ENCODE measurements at places on chromosomes 12 and 14. TPM values are rescaled to one million over a fixed set of nuclear protein-coding genes. Genes with fewer than 3 reads are reported as not detected.

GRCh38 chr12:119115296-119115905, 63.3 kb upstream of the HSPB8 start:
- no peaks in the 10 kb centered on the region for H3K4me1 ChIP-seq
- peaks cover 2% of the 10 kb centered on the region for H3K36me3 ChIP-seq
- peak; percentile 33 for DNase-seq
- no peak overlapping the region for H3K27ac ChIP-seq
- peaks cover 4% of the 10 kb centered on the region for H3K27me3 ChIP-seq

GRCh38 chr12:90090929-90091651, 382.5 kb upstream of the ATP2B1 start:
- H3K36me3 ChIP-seq: no peaks in the 10 kb centered on the region
- H3K27ac ChIP-seq: peak overlapping the region; percentile 2
- no peak overlapping the region for H3K4me3 ChIP-seq
- DNase-seq: peak; percentile 22
- H3K4me1 ChIP-seq: peaks cover 16% of the 10 kb centered on the region

- no peaks in the 10 kb centered on the region for H3K36me3 ChIP-seq
- no peaks in the 10 kb centered on the region for H3K4me1 ChIP-seq
- H3K27ac ChIP-seq: no peak overlapping the region
These were observed 35.2 kb downstream of the TDG start for GRCh38 chr12:104000807-104001434.

DNA sequence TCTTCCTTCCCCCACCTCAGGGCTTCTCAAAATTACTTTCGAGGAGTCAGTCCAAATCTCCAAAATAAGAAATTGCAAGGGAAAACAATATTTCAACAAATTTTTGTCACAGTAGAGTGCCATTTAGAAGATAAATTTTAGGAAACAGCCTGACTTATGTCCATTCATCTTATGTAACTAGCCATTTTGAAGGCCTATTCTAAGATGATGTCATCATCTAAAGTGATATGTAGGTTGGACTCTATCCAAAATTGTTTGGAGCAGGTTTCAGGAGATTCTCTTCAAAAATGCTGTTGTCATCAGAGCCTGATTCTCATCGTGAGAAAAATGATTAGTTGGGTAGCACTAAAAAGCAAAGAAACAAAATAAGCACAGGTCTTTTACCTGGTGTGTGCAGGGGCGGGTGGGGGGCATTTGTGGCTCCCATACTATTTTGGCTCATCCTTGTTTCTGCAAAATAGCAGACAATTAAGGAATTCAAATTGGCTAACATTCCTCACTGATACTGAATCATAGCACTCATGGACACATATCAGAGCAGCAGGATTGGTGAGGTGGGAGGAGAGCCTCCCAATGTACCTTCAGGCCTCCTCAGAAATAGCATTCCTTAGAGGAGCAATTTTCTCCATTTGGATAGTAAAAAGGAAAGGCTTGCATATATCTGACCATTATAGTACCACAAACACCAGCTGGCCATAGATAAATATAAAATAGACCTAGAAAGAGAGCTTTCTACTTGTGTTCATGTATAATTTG, 360.9 kb upstream of the NAV3 start:
- no peak for DNase-seq
- H3K4me1 ChIP-seq: no peaks in the 10 kb centered on the region
- no peaks in the 10 kb centered on the region for H3K36me3 ChIP-seq

DNA sequence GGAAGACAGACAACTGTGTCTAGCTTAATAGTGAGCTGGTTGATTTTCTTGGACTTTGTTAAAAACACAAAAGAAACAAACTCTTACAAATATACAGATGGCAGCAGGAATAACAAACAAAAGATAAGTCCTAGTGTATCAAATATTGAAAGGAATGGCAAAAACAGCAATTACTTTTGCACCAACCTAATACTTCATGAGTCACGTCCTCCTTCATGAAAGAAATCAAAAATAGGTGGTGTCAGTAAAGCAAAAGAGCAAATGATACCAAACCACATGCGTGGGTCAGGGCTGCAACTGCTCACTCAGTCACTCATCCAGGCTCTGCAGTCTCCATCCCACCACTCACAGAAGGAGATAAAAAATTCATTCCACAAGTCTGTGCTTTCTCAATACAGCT, 11.8 kb downstream of the ATG14 start:
- H3K4me3 ChIP-seq: no peak overlapping the region
- no peaks in the 10 kb centered on the region for H3K36me3 ChIP-seq
- DNase-seq: no peak
- no peaks in the 10 kb centered on the region for H3K27me3 ChIP-seq
- H3K4me1 ChIP-seq: peaks cover 31% of the 10 kb centered on the region
- H3K27ac ChIP-seq: no peak overlapping the region

GRCh38 chr12:11755302-11755930, 105.9 kb downstream of the ETV6 start:
- H3K27me3 ChIP-seq: no peaks in the 10 kb centered on the region
- no peak overlapping the region for H3K27ac ChIP-seq
- H3K4me1 ChIP-seq: peaks cover 52% of the 10 kb centered on the region
- H3K36me3 ChIP-seq: peaks cover 22% of the 10 kb centered on the region

GRCh38 chr14:105774001-105774400, 247.6 kb downstream of the TMEM121 start:
- H3K4me1 ChIP-seq: peaks cover 9% of the 10 kb centered on the region
- no peak overlapping the region for H3K27ac ChIP-seq
- no peaks in the 10 kb centered on the region for H3K36me3 ChIP-seq
- H3K27me3 ChIP-seq: peaks cover 7% of the 10 kb centered on the region

- H3K4me3 ChIP-seq: peak overlapping the region; percentile 89
- H3K36me3 ChIP-seq: peaks cover 41% of the 10 kb centered on the region
- peak overlapping the region; percentile 78 for H3K27ac ChIP-seq
- peaks cover 50% of the 10 kb centered on the region for H3K4me1 ChIP-seq
These were observed 1.5 kb downstream of the CALM1 start for GRCh38 chr14:90398315-90398839.

DNA sequence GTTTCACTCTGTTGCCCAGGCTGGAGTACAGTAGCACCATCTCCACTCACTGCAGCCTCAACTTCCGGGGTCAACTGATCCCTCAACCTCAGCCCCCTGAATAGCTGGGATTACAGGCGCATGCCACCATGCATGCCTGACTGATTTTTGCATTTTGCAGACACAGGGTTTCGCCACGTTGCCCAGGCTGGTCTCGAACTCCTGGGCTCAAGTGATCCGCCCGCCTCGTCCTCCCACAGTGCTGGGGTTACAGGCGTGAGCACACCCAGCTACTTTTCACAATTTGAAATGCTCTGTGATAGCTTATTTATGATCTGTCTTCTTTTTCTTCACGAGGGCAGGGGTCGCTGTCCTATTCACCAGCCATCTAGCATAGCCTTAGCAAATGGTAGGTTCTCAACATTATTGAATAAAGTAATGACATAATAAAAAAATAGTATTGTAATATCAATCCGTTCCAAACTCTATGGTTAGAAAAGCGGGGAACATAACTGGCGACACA, 477 bp upstream of the DDX47 start:
- H3K4me3 ChIP-seq: no peak overlapping the region
- H3K36me3 ChIP-seq: peaks cover 10% of the 10 kb centered on the region
- peaks cover 64% of the 10 kb centered on the region for H3K4me1 ChIP-seq
- H3K27me3 ChIP-seq: no peaks in the 10 kb centered on the region
- no peak for DNase-seq

DNA sequence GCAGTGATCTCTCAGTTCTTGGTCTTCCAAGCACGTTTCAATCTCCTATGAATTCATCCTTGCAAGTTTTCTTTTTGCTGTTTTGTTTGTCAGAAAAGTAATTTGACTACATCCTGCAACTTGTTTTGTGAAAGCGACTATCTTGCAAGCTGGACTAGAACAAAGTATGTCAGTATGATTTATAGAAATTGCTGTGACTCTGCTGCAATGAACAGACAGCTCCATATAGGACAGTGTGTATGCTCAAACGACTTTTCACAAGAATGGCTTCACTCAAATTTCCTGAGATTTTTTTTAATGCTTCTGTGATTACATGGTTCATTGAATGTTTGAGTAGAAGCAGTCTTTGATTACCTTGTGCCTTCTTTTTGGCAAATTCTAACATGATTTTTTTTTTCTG, 123.5 kb upstream of the TRHDE start:
- H3K27ac ChIP-seq: no peak overlapping the region
- H3K4me3 ChIP-seq: no peak overlapping the region
- H3K4me1 ChIP-seq: no peaks in the 10 kb centered on the region
- DNase-seq: no peak
- no peaks in the 10 kb centered on the region for H3K27me3 ChIP-seq

DNA sequence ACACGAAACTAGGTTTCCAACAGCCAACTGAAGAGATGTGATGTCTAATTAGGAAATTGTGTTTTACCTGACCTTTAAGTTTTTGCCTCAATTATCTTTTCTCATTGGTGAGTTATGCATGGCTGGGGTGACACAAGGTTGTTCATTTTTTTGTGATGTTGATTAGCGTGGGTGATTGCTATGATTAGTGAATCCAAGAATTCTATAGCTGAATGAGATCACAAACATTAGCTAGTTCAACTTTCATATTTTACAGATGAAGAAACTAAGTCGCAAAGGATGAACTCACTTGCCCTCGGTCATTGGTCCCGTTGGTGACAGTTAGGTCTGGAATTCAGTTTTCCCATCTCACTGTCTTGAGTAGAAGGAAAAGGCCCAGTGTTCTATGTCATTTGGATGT, 32.6 kb upstream of the LMNTD1 start:
- no peaks in the 10 kb centered on the region for H3K27me3 ChIP-seq

DNA sequence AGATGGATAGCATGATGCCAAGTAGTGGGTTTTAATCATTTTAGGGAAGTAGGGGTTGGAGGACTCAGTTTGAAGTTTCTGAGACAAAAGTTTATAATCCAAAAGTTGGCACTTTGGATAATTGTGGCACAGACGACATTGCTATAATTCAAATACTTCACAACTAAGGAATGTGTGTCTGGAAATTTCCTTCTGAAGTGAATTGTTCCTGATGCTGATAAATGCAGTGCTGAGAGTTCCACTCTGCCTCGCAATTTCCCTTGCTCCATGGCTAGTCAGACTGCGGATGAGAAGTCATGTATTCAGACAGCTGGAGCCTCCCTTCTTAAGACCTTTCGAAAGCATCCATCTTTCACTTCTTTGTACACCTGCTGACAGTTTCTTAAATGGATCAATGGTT, 393.3 kb upstream of the PRICKLE1 start:
- no peak overlapping the region for H3K27ac ChIP-seq
- no peaks in the 10 kb centered on the region for H3K4me1 ChIP-seq
- DNase-seq: no peak
- H3K36me3 ChIP-seq: no peaks in the 10 kb centered on the region

DNA sequence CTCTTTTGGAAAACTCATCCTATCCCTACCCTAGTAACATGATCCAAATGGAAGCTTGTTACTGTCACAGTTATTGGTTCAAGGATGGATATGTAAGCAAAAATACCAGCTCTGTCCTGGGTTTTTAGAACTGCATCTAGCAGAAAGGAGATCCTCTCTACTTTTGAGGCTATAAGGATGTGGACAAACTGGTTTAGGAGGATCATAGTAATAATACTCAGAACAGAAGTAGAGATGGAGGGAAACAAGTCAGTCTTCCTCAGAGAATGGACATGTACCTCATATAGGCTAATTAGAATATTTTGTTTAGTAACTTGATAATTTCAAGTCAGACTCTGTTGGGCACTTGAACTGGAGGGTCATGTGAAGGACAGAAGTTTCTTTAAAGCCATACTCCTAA, 26.6 kb downstream of the FUT8 start:
- H3K4me3 ChIP-seq: peak overlapping the region; percentile 9
- H3K36me3 ChIP-seq: peaks cover 7% of the 10 kb centered on the region
- H3K4me1 ChIP-seq: peaks cover 41% of the 10 kb centered on the region
- H3K27ac ChIP-seq: peak overlapping the region; percentile 2
- DNase-seq: no peak

DNA sequence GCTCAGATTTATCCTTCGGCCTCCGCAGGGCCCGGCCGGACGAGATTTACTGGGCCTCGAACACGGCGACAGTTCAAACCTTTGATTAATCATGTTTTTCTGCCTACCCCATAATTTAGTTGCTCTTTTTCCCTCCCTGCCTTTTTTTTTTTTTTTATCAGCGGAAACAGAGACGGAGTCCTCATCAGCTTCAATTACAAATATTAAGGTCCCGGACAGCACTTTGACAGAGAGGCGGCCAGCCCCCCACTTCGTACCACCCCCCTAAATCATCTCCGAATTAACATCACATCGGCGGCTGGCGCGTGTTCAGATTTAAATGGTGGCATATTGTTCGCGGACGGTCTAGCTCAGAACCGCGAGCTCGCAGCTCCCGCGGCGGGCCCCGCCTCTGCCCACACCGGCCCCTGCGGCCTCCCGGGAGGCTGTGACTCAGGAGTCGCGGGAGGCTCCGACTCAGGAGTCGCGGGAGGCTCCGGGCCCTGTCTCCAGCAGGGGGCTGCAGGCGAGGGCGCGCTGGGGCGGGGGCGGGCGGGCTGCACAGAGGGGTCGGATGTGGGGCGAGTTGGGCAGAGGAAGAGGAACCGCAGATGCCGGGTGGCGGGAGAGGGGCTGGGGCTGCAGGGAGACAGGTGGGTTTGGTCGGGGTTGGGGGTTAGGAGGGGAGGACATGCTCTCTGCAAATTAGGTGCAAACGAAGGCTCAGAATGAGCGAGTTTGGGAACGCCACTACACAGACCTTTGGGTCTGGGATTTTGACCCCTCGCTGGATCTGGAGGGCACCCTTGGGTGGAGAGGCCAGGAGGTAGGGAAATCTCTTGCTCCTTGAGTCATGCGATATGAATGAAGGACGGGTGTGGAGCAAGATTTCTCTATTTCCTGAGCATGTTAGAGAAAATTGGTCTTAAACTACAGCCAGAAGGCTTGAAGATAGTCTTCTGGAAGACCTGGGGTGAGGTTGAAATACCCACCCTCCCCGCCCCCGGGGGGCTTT, 19.6 kb upstream of the ATP5MC2 start:
- peaks cover 76% of the 10 kb centered on the region for H3K27me3 ChIP-seq
- DNase-seq: peak; percentile 55
- H3K27ac ChIP-seq: no peak overlapping the region
- peak overlapping the region; percentile 86 for H3K4me3 ChIP-seq
- H3K4me1 ChIP-seq: peaks cover 30% of the 10 kb centered on the region

DNA sequence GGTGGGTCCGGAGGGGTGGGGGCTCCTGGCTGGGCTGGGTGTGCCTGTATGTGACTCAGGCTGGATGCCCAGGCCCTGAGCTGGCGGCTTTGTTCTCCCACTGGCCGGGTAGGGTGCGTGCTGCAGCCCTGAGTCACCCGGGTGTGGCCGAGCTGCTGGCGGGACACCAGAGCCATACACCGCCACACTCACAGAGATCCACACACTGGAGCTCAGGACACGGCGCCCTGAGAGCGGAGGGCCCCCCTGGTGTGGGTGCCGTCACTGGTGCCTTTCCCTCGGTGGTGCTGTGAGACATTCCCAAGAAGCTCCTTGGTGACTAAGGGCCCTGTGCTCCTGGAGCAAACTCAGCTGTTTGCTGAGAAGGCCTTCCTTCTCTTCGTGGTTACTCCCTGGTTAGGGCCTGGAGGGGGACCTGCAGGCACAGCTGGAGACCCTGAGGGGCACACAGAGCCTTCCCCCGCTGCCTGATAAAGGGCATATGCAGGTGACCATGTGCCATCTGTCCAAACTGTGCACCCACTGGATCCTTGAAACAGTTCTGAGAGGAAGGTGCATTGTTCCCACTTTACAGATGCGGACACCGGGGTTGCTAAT, 44.3 kb downstream of the KRT80 start:
- H3K36me3 ChIP-seq: no peaks in the 10 kb centered on the region
- H3K4me1 ChIP-seq: peaks cover 8% of the 10 kb centered on the region
- no peaks in the 10 kb centered on the region for H3K27me3 ChIP-seq
- DNase-seq: no peak
- H3K27ac ChIP-seq: no peak overlapping the region

GALNT6 gene
- total RNA-seq: 13.0 TPM

SSPN gene
- not detected for total RNA-seq

FAM186B gene
- total RNA-seq: 0.74 TPM

TSPAN19 gene
- total RNA-seq: not detected

GUCY2C gene
- total RNA-seq: not detected

CD27 gene
- 53.1 TPM for total RNA-seq

SLC22A17 gene
- total RNA-seq: 8.6 TPM

HOXC9 gene
- total RNA-seq: not detected

CLEC2A gene
- not detected for total RNA-seq

Measured in activated T-cell treated with anti-CD3 and anti-CD28 coated beads, Interleukin-2, amount 50 U/mL, for 72 hours (primary cell).